ENCODE measurements at places on chromosomes 1 and 21.

- DNase-seq = peak; percentile 81
These were observed 7.1 kb upstream of the SSBP3 start for GRCh38 chr1:54413295-54413694.

- DNase-seq = no peak
These were observed 125.9 kb downstream of the DMRTB1 start for GRCh38 chr1:53585129-53585528.

GRCh38 chr1:42830631-42831030, 13.4 kb upstream of the SVBP start:
- DNase-seq = no peak

GRCh38 chr1:89865498-89866382, 44.9 kb downstream of the LRRC8D start:
- peak; percentile 80 for DNase-seq

GRCh38 chr1:232980355-232980978, 30.1 kb downstream of the NTPCR start:
- DNase-seq = peak; percentile 46
